Placental pericyte (primary cell): ENCODE measurements at places on chromosomes 3 and 15. TPM values are rescaled to one million over a fixed set of nuclear protein-coding genes. Genes with fewer than 3 reads are reported as not detected.

AHSG gene
- total RNA-seq = not detected in 2 replicates

TP53BP1 gene
- total RNA-seq = 73.1 and 81.0 TPM in 2 replicates

CMTM6 gene
- total RNA-seq = 59.3 and 107 TPM in 2 replicates

LRRIQ4 gene
- total RNA-seq = 0.14 TPM in 1 of 2 replicates, not detected in the other

SNRPN gene
- 59.8 and 94.1 TPM in 2 replicates for total RNA-seq

STAB1 gene
- under 0.01 and 0.57 TPM in 2 replicates for total RNA-seq

CACNA1D gene
- total RNA-seq = under 0.01 TPM in 2 replicates

IMPG2 gene
- 0.14 and 0.22 TPM in 2 replicates for total RNA-seq

PCYT1A gene
- total RNA-seq = 112 and 126 TPM in 2 replicates

KNL1 gene
- 1.1 and 63.7 TPM in 2 replicates for total RNA-seq

SCN5A gene
- 0.22 and 1.1 TPM in 2 replicates for total RNA-seq

CHRD gene
- under 0.01 and 0.29 TPM in 2 replicates for total RNA-seq

CGNL1 gene
- total RNA-seq = 0.72 and 2.4 TPM in 2 replicates

SEMA3F gene
- under 0.01 and 0.43 TPM in 2 replicates for total RNA-seq

LRRC31 gene
- not detected in 2 replicates for total RNA-seq

PLSCR2 gene
- not detected in 2 replicates for total RNA-seq

PAQR5 gene
- 4.8 and 6.6 TPM in 2 replicates for total RNA-seq

NUP210 gene
- 0.22 TPM in 1 of 2 replicates, not detected in the other for total RNA-seq

REC114 gene
- not detected in 2 replicates for total RNA-seq

MUC13 gene
- total RNA-seq = not detected in 2 replicates

HDC gene
- total RNA-seq = not detected in 2 replicates

ACTL6A gene
- 50.1 and 66.1 TPM in 2 replicates for total RNA-seq

CCR3 gene
- not detected in 2 replicates for total RNA-seq

KLHDC8B gene
- total RNA-seq = 17.8 and 41.6 TPM in 2 replicates

SH2D7 gene
- not detected in 2 replicates for total RNA-seq

TMC3 gene
- not detected in 2 replicates for total RNA-seq

TLE3 gene
- total RNA-seq = 59.7 and 94.8 TPM in 2 replicates

CD276 gene
- total RNA-seq = 137 and 150 TPM in 2 replicates

KIF15 gene
- 0.66 and 14.7 TPM in 2 replicates for total RNA-seq

STIMATE gene
- total RNA-seq = 17.1 and 22.0 TPM in 2 replicates

LRRC2 gene
- total RNA-seq = 1.4 and 6.6 TPM in 2 replicates

NUSAP1 gene
- 3.5 and 82.5 TPM in 2 replicates for total RNA-seq

DAZL gene
- total RNA-seq = 0.14 TPM in 1 of 2 replicates, not detected in the other
